ENCODE measurements at places on chromosomes 1 and 21.

DNA sequence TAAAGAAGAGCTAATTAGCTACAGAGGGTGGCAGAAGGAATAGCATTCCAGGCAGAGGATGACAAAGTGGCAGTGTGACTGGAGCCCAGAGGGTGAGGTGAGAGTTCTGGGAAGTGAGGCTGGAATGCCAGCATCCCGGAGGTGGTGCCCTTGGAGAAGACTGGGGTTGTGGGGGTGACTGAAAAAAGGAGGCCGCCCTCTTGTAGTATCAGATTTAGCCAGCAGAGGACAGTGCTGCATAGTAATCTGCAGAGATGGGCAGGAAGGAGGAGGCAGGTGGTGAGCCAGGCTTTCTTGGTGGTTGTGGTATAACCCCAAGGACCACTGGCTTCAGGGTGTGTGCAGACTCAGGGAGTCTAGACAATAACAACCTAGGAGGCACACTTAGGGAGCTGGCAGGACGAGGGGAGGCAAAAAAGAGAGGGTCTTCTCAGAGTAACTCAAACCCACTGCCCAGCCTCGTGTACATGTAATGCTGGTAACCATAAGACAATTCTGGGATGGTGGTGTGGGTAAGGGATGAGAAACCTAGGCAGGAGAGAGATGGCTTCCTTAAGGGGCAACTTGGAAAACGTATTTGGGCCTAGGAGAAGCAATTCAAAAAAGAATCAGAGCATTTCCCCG is 30.5 kb downstream of the MROH7 start:
- DNase-seq: no peak

DNA sequence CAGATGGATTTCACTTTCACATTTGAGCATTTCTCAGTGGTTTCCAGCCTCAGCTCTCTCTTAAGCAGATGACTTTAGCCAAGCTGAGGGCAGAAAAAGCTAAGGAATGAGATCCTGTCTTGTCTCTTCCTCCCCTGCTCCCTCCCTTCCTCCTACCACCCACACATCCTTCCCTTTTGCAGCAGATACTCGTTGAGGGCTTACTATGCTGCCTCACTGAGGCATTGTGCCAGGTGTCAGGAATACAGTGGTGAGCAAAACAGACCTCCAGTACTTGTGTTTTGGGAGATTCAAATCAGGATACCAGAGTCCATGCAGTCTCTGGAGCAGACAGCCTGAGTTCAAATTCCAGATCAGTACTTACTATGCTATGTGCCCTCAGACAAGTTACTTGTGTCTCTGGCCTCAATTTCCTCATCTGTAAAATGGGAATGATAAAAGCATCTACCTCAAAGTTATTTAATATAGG is 43.2 kb downstream of the KIF26B start:
- DNase-seq: peak; percentile 59

GRCh38 chr1:19317126-19317910 is 5.2 kb downstream of the SLC66A1 start:
- DNase-seq: no peak

- DNase-seq: no peak
Measured at GRCh38 chr21:42503711-42504110, 7.7 kb upstream of the RSPH1 start.

DNA sequence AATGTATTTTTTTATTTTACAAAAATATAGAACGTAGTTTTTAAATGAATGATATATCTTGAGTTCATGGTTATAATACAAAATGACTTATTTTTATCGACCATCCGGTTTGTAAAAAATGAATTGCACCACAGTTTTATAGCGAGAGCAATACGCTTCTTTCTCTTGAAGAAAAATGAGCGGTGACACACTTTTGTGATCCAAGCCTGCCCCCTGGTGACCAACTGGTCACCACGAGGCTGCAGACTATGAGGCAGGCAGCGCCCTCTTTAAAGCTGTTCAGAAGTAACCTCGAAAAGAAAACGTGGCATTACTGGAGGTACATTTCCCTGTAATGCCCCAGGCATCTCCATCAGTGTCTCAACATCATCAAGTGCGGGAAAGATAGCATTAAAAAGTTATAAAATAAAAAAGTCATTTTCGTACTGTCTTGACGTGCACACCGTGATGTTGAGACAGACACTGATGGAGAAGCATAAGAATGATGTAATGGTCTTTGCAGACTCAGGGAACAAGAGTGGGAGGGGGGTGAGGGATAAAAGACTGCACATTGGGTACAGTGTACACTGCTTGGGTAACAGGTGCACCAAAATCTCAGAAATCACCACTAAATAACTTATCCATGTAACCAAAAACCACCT is 734.2 kb upstream of the ADAMTS5 start:
- peak; percentile 75 for DNase-seq

GRCh38 chr21:44920694-44921604 is at the start of gene ITGB2:
ITGB2 (minus strand) TSS chr21:44920899; CDS start chr21:44910782, 10,117 bp downstream.
- no peak for DNase-seq

DNA sequence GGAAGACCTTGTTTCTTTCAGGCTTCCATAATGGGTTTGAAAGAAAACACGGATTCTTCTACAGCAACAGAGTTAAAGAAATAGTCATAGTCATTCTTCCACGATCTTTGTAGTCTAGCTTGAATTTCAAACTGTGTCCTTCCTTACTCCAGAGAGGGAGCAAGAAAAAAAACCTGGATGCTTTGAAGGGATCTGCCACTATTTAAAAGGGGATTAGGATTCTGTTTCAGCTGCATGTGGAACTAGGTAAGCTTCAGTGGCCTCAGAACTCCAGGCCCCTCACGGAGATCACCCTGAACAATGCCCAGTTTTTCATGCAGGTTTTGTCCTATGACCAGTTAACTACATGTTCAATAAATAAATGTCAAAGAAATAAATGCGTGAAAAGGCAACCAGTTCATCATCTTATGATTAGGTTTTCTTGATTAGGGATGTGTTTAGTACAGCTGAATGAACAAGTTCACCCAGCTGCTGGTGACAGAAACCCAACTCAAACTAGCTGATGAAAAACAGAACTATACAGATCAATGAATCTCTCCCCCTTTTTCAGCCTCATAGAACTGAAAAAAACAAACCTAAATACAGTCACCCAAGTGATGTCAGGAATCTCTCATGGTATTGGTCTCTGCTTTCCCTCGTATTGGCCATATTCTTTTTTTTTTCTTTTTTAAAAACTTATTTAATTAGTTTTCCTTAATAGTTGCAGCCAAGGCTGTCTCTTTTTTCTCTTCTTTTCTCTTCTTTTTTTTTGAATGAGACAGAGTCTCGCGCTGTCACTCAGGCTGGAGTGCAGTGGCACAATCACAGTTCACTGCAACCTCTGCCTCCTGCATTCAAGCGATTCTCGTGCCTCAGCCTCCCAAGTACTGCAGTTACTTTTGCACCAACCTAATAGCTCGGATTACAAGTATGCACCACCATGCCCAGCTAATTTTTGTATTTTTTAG is 14.6 kb upstream of the MPZL1 start:
- no peak for DNase-seq

GRCh38 chr1:59776960-59777852 is 37.5 kb upstream of the HOOK1 start:
- DNase-seq: no peak

GRCh38 chr1:160429125-160429561 is 28.8 kb downstream of the VANGL2 start:
- DNase-seq: no peak
